AG04449 (cell line): ENCODE measurements at places on chromosomes 6 and 20.

DNA sequence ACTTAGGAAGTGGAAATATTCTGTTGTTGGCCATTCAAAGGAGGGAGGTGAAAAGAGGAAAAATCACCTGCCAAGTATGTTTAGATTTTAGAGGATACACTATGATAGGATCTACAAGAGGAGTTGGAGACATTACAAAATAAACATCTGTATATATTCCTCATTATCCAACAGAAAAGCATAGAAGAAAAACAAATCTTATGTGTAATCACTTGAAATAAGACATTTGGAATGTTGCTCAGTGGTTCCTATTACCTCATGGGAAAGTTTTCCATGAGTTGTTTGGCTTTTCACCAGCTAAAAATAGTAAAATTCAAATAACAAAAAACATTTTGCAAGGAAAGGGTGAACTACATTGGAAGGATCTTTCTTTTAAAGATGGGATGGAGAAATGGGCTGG lies 76.7 kb upstream of the CARMIL1 start:
- DNase-seq, result peak; percentile 74

DNA sequence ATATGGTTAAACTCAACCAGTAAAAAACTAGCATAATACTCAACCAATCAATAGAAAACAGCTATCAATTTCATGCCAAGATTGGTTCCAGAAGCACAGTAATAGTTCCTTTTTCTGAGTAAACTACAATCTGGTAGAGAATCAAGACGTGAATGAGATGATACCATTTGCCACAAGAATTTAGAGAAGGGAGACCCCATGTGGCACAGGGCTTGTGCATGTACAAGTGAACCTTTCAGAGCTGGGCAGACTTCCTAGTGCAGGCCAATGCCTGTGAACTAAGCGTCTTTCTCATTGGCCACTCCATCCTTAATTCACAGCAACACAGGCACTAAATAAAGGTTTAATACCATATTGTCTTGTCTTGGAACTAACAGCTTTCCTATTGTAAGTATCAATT lies 213.5 kb downstream of the RFPL4B start:
- DNase-seq, result no peak

- DNase-seq, result no peak
These were observed 27.9 kb downstream of the PLEKHG1 start for GRCh38 chr6:150627585-150628025.

DNA sequence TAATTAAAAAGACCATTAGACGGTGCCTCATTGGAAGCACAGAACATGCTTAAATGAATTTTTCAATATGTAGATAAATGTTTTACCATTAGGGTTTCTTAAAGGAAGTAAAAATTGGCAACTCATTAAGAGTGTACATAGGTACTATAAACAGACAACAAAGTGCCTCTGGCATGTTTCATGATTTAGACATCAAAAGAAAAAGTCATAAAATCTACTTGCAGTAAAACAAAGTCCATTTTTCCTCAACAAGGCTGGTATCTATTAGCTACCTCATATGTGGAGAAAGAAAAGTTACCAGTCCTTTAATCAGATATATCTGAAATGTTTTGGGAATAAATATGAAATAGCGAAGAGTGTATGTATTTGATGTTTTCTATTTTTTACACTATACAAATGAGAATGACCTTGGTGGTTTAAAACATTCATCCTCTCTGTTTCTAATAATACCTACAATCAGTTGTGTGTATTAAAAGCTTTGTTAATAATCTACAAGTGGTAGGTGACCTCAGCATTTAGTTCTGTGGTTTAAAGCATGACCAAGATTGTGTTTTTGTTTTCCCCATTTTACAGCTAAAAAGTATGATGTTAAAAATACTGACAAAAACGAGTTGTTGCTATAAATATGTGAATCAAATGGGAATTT lies 87.5 kb downstream of the HDGFL1 start:
- no peak for DNase-seq

- DNase-seq, result no peak
These were observed 15.2 kb downstream of the APMAP start for GRCh38 chr20:24977336-24977735.

- no peak for DNase-seq
These were observed 85.8 kb downstream of the DLL1 start for GRCh38 chr6:170205126-170205525.

- no peak for DNase-seq
These were observed 40.2 kb downstream of the FOXP4 start for GRCh38 chr6:41586252-41587007.

DNA sequence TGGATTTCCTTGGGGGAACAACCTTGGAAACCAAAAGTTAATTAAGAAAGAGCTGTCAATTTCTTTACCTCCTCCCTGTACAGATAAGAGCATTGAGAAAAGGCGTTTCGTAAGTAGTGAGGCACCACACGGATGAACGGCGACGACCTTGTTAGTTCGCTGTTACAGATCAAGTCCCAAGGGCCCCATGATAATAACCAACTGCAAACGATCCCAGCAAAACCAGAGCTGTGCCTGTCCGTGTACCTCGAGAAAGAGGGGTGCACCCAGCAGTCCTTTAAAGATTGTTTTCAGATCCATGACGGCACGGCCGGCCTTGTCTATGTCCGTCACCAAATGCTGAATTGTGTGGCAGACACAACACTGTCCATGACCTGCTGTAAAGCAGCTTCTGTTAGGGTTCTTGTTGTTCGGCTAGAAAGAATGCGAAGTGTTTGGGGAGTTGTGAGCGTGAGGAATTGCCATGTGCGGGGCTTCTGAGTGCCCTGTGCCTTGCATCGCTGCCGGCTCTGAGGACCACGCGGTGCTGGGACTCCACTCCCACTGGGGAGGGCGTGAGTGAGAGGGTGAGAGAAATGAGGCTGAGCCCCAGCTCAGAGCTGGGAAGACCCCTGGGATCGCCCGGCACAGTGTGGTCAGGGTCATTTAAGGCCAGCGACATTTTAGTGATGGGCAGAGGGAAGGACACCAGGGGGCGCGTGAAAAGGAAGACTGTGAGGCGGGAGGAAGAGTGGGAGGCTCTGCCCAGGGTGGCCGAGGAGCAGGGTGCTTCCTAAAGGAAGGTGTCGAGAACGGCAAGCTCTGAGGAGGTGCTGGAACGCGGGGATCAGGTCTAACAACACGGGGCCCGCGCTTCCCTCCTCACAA lies 136.8 kb upstream of the RPS6KA2 start:
- DNase-seq, result no peak
